ENCODE measurements at places on chromosomes 2 and 18.

GRCh38 chr2:16126517-16127275 is 186.3 kb downstream of the MYCN start:
- no peak for DNase-seq

GRCh38 chr18:32237049-32237448 is 47.2 kb downstream of the MEP1B start:
- DNase-seq, result no peak

- DNase-seq, result no peak
Observed at GRCh38 chr2:241567776-241568175, 9.2 kb downstream of the BOK start.

DNA sequence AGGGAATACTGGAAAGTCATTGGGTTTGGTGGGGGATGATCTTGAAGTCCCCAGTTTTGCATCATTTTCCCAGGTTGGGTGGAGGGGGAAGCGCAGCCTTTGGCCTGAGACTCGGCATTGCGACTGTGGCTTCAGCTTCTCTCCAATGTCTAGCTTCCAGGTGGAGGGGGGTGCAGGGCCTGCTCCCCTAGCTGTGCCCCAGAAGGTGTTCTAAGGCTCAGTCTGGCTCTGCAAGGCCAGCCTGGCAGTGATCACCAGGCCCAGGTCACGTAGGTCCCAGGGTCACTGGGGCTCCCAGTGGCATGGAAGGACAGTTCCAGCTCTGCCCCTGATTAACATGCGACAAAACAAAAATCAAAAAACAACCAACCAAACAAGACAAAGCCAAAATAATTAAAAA is 56.9 kb upstream of the HAAO start:
- DNase-seq, result no peak

GRCh38 chr2:155770516-155770915 is 562.0 kb downstream of the NR4A2 start:
- DNase-seq, result no peak

Data from activated T-helper 1 cell treated with anti-CD3 and anti-CD28 coated beads, Interleukin-2, amount 50 U/mL, for 16 hours (primary cell).